Keratinocyte (primary cell): ENCODE measurements at places on chromosomes 7 and 10.

DNA sequence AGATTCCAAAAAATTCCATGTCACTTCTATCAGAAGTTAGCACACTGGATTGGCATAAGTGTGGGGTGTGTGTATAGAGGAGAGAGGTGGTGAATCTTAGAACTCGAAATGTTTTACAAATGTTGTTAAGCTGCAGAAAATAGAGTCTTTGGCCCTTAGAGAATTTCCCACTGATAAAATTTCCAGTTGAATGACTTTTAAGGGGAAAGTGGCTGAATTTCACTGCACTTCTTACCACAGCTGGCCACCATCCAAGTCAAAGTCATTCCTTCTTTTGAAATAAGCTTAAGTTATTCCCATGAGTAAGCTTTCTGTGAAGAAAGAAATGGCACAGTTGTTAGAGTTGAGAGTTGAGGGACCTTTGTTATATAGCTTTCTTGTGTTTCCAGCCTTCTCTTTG is 13.9 kb downstream of the VCL start:
- DNase-seq: no peak
- no peak overlapping the region for H3K27ac ChIP-seq
- peaks cover 27% of the 10 kb centered on the region for H3K4me1 ChIP-seq
- peaks cover 4% of the 10 kb centered on the region for H3K36me3 ChIP-seq

DNA sequence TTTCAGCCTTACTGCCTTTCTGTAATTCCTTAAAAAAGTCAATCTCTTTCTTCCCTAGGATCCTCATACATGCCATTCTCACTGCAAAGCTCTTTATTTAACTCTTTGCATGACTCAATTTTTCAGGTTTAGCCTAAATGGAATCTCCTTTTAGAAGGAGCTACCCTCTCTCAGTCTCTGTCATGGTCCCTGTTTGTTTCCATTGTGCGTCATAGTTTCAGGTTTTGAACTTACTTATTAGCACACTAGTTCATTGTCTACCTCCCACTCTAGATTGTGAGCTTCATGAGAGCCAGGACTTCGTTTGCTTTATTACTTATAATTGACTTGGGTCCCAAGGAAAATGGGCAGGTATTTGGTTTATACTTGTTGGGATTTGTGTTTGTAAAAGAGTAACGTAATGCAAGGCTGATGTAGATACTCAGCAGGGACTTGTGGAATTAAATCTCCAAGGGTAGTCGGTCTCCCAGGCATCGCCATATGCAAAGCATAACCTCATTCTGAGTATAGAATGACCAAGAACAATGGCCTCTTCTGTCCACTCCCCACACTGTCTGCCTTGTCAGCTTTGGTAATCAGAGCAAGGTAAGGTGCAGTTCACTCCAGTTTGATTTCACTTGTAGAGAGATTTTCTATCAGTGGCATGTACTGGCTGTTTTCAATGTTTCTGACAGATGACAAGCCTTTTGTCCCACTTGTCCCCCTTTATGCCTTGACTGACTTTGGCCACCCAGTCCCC is 252.0 kb downstream of the SORCS3 start:
- H3K36me3 ChIP-seq: no peaks in the 10 kb centered on the region
- no peaks in the 10 kb centered on the region for H3K4me1 ChIP-seq
- H3K4me3 ChIP-seq: no peak overlapping the region

GRCh38 chr10:15541376-15541775 is 170.3 kb upstream of the FAM171A1 start:
- H3K4me1 ChIP-seq: no peaks in the 10 kb centered on the region
- no peak overlapping the region for H3K4me3 ChIP-seq
- H3K27ac ChIP-seq: no peak overlapping the region
- H3K27me3 ChIP-seq: no peaks in the 10 kb centered on the region

GRCh38 chr10:69119896-69120295 is 4.1 kb upstream of the VPS26A start:
- H3K4me1 ChIP-seq: peaks cover 4% of the 10 kb centered on the region
- DNase-seq: no peak
- no peaks in the 10 kb centered on the region for H3K27me3 ChIP-seq

GRCh38 chr10:4623200-4623599 is 202.8 kb upstream of the AKR1E2 start:
- H3K36me3 ChIP-seq: no peaks in the 10 kb centered on the region
- H3K27ac ChIP-seq: no peak overlapping the region
- H3K27me3 ChIP-seq: no peaks in the 10 kb centered on the region
- DNase-seq: no peak

- no peaks in the 10 kb centered on the region for H3K36me3 ChIP-seq
- no peak for DNase-seq
- no peak overlapping the region for H3K4me3 ChIP-seq
- no peaks in the 10 kb centered on the region for H3K4me1 ChIP-seq
- H3K27me3 ChIP-seq: no peaks in the 10 kb centered on the region
Observed at GRCh38 chr10:116098411-116099022, 174.5 kb downstream of the GFRA1 start.

- H3K4me3 ChIP-seq: no peak overlapping the region
- no peak overlapping the region for H3K27ac ChIP-seq
- no peak for DNase-seq
- no peaks in the 10 kb centered on the region for H3K36me3 ChIP-seq
- no peaks in the 10 kb centered on the region for H3K4me1 ChIP-seq
Observed at GRCh38 chr7:53418834-53419482, 383.5 kb downstream of the POM121L12 start.

DNA sequence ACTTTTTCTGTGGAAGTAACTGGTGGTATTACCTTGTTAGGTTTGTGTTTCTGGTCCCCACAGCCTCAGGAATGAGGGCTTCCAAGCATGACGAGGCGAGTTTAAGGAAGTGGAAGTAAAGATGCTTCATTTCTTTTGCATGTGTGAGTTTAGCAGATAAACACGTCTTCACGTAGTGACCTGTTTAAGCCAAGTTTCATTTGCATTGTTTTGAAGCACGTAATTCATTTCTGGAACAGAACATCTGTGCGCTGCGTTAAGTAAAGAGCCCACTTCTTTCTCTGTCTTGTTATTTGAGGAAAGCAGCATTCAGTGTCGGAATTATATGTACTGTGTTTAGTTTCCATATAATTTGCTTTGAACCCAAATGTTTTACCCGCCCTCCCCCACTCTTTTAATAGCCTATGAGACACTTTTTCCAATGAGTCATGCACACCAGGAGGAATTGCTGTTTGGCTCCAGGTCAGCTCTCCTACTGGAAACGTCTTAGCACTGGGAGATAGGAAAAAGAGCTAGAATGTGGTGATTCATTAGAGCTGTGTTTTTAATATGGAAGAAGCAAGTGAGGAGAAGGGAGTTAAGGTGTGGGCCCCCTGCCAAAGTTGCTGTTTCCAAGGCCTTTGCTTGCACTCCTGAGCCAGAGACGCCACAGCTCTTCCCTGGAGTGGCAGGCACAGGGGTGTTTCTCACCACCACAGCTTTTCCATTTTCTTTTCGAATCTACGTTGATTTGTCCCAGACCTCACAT is 36.7 kb downstream of the BTBD16 start:
- DNase-seq: peak; percentile 91
- peak overlapping the region; percentile 88 for H3K27ac ChIP-seq
- H3K4me1 ChIP-seq: peaks cover 31% of the 10 kb centered on the region
- H3K27me3 ChIP-seq: no peaks in the 10 kb centered on the region
- H3K36me3 ChIP-seq: no peaks in the 10 kb centered on the region
- peak overlapping the region; percentile 58 for H3K4me3 ChIP-seq

DNA sequence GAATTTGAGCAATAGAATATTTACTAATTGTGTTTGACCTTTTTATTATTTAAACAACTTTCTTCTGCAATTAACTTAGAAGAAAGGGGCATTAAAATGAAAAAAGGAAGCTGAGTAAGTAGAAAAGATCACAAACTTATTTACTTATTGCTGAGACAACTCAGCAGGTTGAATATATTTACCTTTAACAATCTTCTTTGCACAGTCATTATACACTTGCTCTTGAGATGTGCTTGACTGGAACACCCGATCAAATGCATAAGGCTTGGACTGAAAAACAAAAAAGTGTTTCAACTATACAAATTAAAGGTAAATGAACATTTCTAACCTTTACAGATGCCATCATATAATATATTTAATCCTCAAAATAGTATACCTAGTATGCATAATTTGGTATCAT is 7.9 kb downstream of the KIF5B start:
- H3K27me3 ChIP-seq: no peaks in the 10 kb centered on the region
- peaks cover 34% of the 10 kb centered on the region for H3K4me1 ChIP-seq
- peaks cover 10% of the 10 kb centered on the region for H3K36me3 ChIP-seq
- no peak overlapping the region for H3K4me3 ChIP-seq
- no peak for DNase-seq

DNA sequence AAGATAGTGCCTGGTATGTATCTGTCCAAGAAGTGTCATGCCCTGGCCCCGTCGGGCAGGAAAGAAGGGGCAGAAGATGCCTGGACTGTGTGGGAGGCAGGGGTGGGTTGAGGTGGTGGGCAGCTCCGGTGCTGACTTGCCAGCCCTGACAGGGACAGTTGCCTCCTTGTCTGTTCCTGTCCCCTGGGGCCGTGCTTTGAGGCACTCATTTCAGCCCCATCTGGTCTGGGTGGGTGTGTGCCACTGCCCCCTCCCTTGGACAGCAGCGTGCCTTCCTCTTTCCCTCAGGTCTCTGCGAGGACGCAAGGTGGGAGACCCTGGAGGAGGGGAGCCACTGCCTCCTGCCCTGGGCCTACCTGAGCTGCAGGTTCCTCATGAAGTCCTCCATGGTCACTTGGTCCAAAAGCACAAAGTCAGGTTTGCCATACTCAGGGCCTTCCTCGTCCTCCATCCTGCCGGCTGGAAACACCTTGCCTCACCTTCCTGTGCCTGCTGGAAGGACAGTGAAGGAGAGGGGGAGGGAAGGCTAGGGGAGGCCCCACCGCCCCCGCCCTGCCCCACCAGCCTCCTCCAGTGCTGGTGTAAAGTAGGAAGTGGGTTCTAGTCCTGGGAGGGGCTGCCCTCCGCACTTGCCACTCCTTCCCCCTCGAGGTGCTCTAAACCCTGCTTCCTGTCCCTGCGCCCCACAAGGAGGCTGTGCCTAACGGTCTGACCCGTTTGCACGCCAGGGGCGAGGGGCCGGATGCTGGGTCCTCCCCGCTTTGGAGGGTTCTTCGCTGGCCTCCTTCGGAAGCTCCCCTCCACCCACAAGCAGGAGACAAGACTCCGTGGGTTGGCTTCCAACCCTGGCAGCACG is at the start of gene MYO1G:
Gene MYO1G, minus strand, starts transcription at position 505 of the 856 bp plus-strand sequence. Its CDS starts 54 bp downstream, at position 451.
- H3K4me1 ChIP-seq: peaks cover 37% of the 10 kb centered on the region
- H3K36me3 ChIP-seq: peaks cover 12% of the 10 kb centered on the region
- no peaks in the 10 kb centered on the region for H3K27me3 ChIP-seq
- H3K27ac ChIP-seq: peak within 1 kb of the TSS; percentile 73

GRCh38 chr10:69376662-69377061 is 40.1 kb downstream of the TACR2 start:
- H3K27me3 ChIP-seq: no peaks in the 10 kb centered on the region
- H3K36me3 ChIP-seq: peaks cover 25% of the 10 kb centered on the region
- no peak for DNase-seq
- no peak overlapping the region for H3K4me3 ChIP-seq
- H3K4me1 ChIP-seq: peaks cover 35% of the 10 kb centered on the region
- no peak overlapping the region for H3K27ac ChIP-seq

DNA sequence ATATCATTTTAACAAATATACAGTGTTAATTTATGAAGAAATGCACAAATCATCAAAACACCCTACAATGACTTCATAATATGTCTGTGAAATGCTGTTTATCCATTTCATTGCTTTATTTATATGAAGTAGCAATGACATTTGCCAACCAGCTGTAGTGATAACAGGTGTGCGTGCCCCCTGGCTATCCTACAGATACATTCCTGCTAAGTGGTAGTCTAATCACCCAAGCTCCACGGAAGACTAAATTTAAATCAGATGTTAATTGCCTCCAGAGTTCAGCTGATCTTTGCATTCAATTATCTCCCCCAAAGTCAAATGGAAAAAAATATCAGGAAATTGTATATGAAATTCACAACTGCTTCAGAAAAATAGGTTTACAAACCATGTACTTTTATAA is 1164.2 kb upstream of the LRRN3 start:
- H3K36me3 ChIP-seq: no peaks in the 10 kb centered on the region
- H3K4me3 ChIP-seq: no peak overlapping the region
- H3K27me3 ChIP-seq: no peaks in the 10 kb centered on the region
- no peak overlapping the region for H3K27ac ChIP-seq
- no peak for DNase-seq

DNA sequence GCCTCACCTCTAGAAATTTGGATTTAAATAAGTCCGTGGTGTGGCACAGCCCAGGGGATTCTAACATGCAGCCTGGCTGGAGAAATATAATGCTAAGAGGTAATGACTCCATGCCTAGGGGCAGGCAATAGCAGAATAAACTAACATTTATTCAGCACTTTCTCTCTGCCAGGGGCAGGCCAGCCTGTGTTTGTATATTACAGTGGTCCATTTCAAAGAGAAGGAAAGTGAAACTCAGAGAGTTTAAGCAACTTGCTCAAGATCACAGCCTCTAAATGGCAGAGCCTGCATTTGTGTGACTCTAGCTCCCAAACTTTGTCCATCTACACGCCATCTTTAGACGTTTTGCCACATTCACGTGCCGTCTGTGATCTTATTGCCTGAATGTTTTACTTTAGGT is 6.7 kb upstream of the LRRC18 start:
- no peak for DNase-seq
- H3K27ac ChIP-seq: no peak overlapping the region
- H3K4me1 ChIP-seq: no peaks in the 10 kb centered on the region

- peak overlapping the region; percentile 36 for H3K27ac ChIP-seq
- no peaks in the 10 kb centered on the region for H3K4me1 ChIP-seq
- H3K36me3 ChIP-seq: no peaks in the 10 kb centered on the region
Observed at GRCh38 chr10:31808258-31809218, 120.1 kb downstream of the ARHGAP12 start.

- peaks cover 23% of the 10 kb centered on the region for H3K27me3 ChIP-seq
- H3K36me3 ChIP-seq: no peaks in the 10 kb centered on the region
- H3K27ac ChIP-seq: no peak overlapping the region
- H3K4me1 ChIP-seq: no peaks in the 10 kb centered on the region
- DNase-seq: no peak
Observed at GRCh38 chr10:100791369-100792058, 46.1 kb downstream of the PAX2 start.

DNA sequence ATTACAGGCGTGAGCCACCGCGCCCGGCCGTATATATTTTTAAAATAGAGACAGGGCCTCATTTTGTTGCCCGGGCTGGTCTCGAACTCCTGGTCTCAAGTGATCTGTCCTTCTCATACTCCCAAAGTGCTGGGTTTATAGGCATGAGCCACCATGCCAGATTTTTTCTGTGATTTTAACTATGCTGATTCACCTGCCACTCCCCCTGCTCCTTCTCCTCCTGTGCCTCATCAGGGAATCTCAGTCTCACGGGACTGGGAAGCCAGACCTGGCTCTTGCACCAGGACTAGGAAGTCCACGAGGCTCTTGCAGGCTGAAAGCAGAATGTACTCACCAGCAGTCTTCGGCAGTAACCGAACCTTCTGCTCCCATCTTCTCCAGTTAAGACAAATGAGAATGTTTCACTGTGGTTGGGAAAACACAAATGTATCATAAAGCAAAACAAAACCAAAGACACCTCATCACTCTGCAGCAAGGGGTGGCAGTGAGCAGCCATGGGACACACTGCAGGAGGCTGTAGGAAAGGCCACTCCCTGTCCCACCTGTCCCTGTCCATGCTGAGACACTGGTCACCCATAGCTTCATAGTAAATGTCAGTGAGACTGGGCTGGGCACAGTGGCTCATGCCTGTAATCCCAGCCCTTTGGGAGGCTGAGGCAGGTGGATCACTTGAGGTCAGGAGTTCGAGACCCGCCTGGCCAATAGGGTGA is 78.7 kb upstream of the MKRN1 start:
- H3K4me1 ChIP-seq: no peaks in the 10 kb centered on the region
- DNase-seq: no peak
- H3K36me3 ChIP-seq: no peaks in the 10 kb centered on the region
- no peak overlapping the region for H3K4me3 ChIP-seq
- no peaks in the 10 kb centered on the region for H3K27me3 ChIP-seq

- no peak for DNase-seq
- no peaks in the 10 kb centered on the region for H3K27me3 ChIP-seq
- no peak overlapping the region for H3K4me3 ChIP-seq
- no peaks in the 10 kb centered on the region for H3K4me1 ChIP-seq
- no peaks in the 10 kb centered on the region for H3K36me3 ChIP-seq
Observed at GRCh38 chr10:93915598-93915997, 21.8 kb downstream of the SLC35G1 start.
